ENCODE measurements at places on chromosomes 7 and 10.

DNA sequence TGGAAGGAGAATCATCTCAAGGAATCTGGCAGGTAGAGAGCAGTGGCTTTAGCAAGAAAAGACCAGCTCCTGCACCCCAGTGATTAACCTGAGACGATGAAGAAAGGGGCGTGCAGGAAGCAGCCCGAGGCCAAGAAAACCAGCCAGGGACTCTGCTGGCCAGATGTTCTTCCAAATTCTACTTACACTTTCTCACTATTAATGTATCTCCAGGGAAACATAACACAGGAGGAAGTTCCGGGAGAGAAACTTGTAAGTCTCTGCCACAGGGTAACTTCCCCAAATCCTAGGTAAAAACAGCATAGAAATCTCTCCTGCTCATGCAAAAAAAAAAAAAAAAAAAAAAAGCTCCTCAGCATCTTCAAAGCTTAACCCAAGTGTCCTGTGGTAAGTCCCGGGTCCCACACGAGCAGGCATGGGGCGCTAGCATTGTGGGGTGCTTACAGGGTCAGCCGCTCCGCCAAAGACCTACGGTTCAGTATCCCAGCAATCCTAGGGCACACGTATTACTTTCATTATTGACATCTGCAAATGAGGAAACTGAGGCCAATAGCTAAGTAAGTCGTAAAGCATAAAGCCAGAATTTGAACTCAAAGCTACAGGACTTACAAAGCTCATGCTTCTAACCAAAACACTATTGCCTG is 97.2 kb upstream of the GNA12 start:
- DNase-seq = no peak

GRCh38 chr7:35348611-35349400 is 94.9 kb upstream of the TBX20 start:
- DNase-seq = no peak

- no peak for DNase-seq
Measured at GRCh38 chr10:125113691-125114371, 46.5 kb downstream of the CTBP2 start.

DNA sequence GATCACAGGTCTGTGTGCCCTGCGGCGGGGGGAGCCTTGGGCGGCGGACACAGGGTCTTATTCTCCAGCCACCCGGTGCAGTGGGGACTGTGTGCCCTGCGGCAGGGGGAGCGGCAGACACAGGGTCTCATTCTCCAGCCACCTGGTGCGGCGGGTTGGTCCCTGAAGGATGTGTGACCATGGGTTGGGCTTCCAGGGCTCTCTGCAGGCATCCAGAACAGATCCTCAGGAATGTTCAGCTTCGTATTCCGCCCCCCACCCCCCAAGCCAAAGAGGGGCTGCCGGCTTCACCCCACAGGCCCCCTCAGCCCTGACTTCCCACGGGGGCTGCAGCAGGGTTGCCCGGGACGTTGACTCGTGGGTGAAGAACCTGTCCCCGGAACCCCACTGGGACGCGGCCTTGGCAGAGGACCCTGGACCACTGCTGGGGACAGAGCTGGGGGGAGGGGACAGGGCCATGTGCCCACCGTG is 154.5 kb upstream of the PPP2R2D start:
- DNase-seq = no peak

DNA sequence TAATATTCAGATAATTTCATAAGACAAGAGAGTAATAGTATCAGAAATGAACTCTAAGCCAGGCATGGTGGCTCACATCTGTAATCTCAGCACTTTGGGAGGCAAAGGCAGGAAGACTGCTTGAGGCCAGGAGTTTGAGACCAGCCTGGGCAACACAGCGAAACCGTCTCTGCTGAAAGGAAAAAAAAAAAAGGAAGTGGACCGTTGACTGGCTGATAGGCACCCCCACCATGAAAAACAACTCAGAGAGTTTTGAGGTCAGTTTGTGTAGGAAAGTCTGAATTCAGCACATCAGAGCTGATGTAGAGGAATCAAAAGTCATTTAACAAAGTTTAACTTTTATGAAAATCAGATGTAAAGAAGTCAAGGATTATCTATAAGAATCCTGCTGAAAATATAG is 63.2 kb upstream of the AMPH start:
- DNase-seq = no peak

- no peak for DNase-seq
Measured at GRCh38 chr10:117762819-117763172, 220.2 kb downstream of the EMX2 start.

DNA sequence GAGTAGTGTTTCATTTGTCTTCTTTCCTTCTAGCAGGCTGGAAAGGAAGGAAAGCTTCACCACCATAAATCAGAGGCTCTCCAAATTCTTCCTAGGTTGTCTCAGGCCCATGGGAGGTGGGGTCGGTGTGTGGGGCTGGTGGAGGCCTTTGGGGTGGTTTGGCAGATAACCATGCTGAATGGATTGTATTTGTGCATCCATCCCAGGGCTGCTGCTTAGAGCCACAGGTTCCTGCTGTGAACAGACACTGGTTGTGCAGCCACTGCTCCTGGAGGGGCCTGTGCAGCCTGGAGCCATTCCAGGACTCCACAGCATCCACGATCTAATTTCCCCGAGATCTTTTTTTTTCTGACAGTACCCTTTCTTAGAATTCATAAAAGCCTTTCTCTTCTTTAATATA is 741.8 kb downstream of the SUGCT start:
- no peak for DNase-seq

DNA sequence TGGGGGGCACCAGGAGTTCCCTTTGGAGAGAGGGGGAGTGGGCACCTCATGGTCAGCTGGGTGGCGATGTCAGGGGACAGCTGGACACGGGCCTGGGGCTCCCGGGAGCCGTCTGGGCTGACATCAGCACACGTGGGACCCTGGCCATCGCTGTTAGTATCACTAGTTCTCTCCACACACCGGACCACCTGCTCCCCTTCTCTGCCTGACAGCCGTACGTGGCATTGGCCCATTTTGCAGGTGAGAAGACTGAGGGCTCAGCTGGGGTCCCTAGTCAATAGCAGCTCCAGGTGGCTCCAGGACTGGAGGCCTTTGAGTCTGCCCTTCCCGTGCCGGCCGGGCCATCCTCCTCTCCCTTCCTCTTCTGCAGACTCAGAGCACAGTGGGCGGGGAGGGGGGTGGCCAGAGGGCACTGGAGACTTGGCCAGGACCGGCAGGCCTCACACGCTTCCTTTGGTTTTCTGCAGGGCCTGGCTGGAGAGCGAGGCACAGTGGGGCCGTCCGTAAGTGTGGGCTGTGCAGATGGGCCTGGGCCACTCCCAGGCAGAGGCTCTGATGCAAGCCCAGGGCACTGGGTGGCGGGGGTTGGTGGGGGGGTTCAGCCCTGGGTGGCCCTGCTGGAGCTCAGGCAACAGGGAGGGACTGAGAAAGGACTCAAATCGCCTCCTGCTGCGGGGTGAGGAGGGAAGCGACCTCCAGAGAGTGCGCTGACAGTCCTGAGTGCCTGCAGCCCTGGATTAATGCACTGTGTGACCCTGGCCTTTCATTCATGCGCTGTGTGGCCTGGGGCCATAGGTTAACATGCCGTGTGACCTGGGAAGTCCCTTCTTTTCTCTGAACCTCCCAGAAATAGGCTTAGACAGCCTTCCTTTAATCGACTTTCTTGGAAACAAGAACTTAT is 78.2 kb downstream of the MYL10 start:
- DNase-seq = no peak

DNA sequence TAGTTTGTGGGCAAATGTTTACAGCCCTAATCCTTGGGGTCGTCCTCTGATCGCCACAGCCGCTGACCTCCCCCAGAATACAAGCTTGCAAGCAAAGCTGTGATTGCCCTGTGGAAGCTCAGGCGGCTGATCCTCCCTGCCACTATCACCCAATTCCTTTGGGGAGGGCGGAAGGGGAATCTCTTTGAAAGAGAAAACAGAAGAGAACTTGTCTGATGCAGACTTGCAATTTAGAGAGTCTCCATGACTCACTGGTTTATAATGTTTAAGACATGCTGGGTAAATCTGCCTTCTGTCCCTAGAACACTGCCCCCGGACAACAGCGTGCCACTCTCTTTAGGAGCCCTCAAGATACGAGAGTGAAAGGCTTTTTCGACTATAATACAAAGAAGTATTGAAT is 75.5 kb downstream of the NRP1 start:
- DNase-seq = no peak

DNA sequence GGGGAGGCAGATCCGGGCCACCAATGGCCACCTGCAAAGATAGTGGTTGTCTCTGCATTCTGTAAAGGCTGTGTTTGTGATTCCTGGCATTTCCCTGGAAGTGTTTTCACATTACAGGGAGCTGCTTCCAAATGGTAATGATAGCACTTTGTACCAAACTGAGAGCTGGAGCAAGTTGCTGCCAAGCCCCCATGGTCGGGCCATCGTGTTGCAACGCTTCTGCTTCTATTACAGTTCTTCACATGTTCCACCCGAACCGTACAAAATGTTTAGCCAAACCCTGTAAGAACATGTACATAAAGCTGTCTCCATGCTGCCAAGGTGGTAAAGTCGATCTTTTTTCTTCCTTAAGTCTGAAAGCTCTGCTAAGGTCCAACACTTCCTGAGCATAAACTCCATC is 397.7 kb upstream of the NFE2L3 start:
- DNase-seq = no peak

DNA sequence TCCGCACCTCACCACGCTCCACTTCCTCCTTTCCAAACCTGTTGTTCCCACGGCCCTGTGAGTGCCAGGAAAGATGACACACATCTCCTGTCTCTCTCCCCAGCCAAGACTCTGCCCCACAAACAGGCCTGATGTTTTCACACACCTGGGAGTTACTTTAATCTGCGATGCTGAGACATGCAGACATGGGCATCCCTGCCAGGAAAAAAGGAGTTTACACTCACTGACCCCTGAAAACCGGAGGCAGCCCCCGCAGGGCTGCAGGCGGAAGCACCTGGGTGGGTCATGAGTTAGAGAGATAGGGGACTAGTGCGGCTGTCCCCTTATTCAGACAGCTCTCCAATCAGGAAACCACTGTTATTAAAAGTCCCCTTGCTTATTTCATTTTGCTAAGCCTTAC is 106.4 kb upstream of the CARD11 start:
- no peak for DNase-seq

GRCh38 chr7:46003161-46003560 is 82.1 kb upstream of the IGFBP3 start:
- DNase-seq = no peak

DNA sequence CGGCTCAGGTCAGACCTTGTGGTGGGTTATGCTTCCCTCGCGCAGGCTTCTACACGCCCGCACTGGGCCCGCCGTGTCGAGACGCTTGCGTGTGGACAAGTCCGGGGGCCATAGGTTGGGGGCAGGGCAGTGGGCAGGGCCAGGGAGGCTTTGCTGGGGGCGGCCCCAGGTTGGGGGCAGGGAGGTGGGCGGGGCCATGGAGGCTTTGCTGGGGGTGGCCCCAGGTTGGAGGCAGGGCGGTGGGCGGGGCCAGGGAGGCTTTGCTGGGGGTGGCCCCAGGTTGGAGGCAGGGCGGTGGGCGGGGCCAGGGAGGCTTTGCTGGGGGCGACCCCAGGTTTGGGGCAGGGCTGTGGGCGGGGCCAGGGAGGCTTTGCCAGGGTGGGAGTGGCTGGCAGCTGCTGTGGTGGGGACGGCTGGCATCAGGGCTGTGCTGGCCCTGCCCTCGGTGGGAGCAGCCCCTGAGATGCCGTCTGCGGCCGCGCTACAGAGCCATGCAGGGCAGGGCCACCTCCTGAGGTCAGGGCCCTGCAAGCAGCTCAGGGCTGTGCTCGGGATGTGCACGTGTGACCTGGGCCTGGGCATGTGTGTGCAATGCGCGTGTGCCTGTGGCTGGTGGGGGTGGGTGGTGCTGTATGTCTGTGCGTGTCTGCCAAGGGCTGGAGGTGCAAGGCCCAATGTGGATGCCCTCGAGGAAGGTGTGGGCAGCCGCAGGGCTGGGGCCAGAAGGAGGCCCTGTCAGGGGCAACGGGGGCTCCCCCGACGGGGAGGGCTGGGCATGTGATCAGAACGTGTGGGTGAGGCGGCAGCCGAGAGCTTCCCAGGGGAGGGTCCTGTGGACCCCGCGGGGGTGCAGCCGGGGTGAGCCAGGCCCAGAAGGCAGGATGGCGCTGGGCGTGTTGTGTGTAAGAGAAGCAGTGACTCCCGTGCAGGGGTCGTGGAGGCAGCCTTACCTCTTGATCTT is 72.5 kb upstream of the NKX6-2 start:
- DNase-seq = no peak

GRCh38 chr7:141386881-141387280 is 164.3 kb upstream of the AGK start:
- DNase-seq = no peak

- DNase-seq = no peak
Measured at GRCh38 chr10:65534771-65535170, 1391.1 kb upstream of the LRRTM3 start.

- DNase-seq = no peak
Measured at GRCh38 chr10:119348516-119349240, 141.3 kb downstream of the GRK5 start.

GRCh38 chr7:135706858-135707569 is 21.0 kb downstream of the SLC13A4 start:
- DNase-seq = no peak

Measured in stimulated activated naive CD8-positive, alpha-beta T cell treated with anti-CD3 and anti-CD28 coated beads, Interleukin-15, amount 100 ng/mL, for 72 hours (primary cell).